ENCODE measurements at places on chromosomes 3 and 15.

- DNase-seq = peak; percentile 73
Measured at GRCh38 chr15:32908135-32908801, 190.5 kb downstream of the GREM1 start.

GRCh38 chr3:118729546-118729945 is 305.1 kb downstream of the IGSF11 start:
- DNase-seq = no peak

DNA sequence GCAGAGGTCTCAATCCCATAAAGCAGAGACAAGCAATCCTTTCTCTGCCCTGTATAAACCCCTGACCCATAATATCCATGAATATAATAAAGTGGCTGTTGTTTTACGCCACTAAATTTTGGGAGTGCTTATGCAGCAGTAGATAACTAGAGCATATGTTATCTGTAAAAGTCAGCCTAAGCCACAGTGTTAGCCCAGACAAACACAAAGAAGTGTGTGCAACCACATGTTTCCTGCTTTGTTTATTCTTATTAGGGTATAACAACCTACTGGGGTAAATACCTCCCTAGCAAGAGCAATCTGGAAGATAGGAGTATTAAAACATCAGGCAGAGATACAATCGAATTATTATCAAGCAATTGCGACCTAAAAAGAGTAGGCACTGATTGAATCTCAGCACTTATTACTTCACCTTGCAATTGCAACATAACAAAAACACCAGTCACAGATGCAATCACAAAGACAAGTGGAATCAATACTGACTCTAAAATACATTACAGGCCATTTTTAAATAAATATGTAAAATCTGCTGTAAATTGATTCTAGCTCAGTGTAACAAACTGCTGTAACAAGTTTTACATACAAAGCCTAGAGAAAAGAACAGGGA is 94.6 kb upstream of the UBE2E2 start:
- no peak for DNase-seq

GRCh38 chr3:149879872-149880271 is 66.9 kb downstream of the RNF13 start:
- DNase-seq = peak; percentile 65

GRCh38 chr3:66588340-66588847 is 87.6 kb upstream of the LRIG1 start:
- DNase-seq = peak; percentile 42

DNA sequence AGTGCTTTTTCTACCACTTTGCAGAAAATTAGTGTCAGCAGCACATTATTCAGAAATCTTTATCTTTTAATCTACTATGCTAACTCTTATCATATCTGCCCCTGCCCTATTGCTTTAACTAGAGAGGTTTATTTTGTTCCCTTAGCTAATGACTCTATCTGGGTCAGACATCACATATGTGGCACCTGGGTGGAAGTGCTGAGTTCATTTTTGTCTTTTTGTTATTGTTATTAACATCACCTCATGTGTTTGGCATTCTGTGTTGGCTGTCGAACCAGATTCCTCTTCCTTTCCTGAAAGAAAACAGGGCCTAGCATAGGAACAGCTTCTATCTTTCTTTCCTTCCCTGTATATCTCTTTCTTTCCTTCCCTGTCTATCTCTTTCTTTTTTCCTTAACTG is 100.7 kb downstream of the RBMS3 start:
- peak; percentile 50 for DNase-seq

GRCh38 chr3:37052860-37053259 is 59.5 kb downstream of the MLH1 start:
- no peak for DNase-seq

GRCh38 chr3:43894176-43895049 is 203.7 kb downstream of the ABHD5 start:
- peak; percentile 69 for DNase-seq

DNA sequence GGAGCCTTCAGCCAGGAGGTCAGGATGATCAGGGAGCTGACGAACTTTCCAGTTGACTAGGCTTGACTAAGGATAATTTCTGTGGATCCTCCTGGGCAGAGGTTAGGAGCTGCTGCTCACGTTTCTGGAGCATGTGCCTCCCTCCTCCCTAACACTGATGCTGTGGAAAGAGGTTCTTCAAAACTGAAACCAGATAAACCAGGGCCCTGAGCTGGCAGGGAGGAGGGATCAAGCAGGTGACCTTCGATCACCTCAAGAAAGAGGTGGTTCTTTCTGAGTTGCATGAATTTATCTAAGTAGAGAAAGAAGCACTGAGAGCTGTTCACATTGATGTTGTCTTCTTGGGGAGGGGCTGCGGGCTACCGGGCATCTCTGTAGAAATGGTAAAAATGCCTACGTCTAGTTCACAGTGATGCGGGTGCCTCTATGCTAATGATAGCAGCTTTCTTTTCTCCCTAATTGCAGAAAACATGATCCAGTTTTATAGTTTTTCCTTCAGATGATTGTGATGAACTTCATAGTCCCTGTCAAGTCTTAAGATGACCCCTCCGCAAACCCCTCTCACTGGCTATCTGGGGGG is 332.7 kb upstream of the LRRFIP2 start:
- no peak for DNase-seq

GRCh38 chr15:63712828-63713520 is 115.8 kb downstream of the FBXL22 start:
- no peak for DNase-seq

DNA sequence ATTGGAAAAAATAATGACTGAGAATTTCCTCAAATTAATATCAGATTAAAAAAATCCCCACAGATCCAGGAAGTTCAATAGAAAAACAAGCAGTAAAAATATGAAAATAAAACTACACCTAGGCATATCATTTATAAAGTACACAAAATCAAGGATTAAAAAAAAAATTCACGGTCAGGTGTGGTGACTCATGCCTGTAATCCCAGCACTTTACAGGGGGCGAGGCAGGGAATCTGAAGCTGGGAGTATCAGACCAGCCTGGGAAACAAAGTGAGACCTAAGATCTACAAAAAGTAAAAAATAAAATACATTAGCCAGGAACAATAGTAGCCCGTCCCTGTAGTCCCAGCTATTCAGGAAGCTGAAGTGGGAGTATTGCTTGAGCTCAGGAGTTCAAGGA is 778.3 kb upstream of the ALCAM start:
- DNase-seq = no peak

Measured in fibroblast of upper back skin (primary cell).